ENCODE measurements at places on chromosomes 1 and 21. TPM values are rescaled to one million over a fixed set of nuclear protein-coding genes. Genes with fewer than 3 reads are reported as not detected.

Gene PKN2
- 41.9 TPM for total RNA-seq

Gene OR2L2
- 0.35 TPM for total RNA-seq

GRCh38 chr1:95233319-95233736 lies 682 bp upstream of the RWDD3 start:
- DNase-seq = no peak

Gene LGR6
- total RNA-seq = 0.32 TPM

GRCh38 chr1:35188578-35189392 lies 4.2 kb downstream of the SFPQ start:
- no peak for DNase-seq

Gene TSSK3
- 0.76 TPM for total RNA-seq

DNA sequence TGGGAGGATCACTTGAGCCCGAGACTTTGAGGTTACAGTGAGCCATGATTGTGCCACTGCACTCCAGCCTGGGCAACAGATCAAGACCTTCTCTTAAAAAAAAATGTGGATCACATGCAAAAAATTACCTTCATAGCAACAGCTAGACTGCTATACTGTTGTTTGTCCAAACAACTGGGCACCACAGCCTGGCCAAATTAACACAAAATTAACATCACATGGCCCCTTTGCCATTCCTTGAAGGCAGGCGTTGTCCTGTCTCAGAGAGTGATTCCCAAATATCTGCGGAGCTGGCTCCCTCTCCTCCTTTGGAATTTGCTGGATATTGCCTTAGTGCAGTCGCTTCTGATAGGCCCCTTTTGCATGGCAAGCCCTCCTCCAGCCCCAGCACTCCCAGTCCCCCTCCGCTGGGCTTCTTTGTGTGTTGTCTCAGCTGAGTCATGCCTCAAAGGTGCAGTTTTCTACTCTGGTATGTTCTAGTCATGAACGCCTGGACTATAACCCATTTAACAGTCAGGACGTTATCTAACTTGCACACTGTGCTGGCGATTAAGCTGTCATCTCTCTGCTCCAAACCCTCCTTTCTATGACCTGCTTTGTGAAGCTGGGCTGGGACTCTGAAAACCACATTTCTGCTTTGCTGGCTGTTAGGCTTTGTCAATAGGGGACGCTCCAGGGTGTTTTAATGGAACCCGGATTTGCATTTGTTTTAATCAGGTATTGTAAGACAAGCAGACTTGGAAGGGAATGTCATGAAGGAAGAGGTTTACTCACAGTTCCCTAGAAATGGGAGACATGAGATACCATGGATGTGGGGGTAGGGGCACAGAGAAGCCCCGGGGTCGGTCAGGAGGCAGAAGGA lies 20.1 kb upstream of the HPCAL4 start:
- DNase-seq = no peak

- no peak for DNase-seq
Measured at GRCh38 chr21:37001441-37001840, 5.1 kb upstream of the RIPPLY3 start.

GRCh38 chr1:175774921-175775320 lies 31.5 kb upstream of the TNR start:
- no peak for DNase-seq

GRCh38 chr1:204507317-204508105 lies 8.7 kb upstream of the MDM4 start:
- DNase-seq = no peak

Gene TSPAN2
- 5.0 TPM for total RNA-seq

- DNase-seq = no peak
Measured at GRCh38 chr1:108728327-108728923, 15.7 kb downstream of the FNDC7 start.

Gene TMOD4
- total RNA-seq = 3.3 TPM

Gene LCE1A
- not detected for total RNA-seq

Gene NCDN
- total RNA-seq = 28.7 TPM

- DNase-seq = no peak
Measured at GRCh38 chr1:168783458-168784210, 54.6 kb upstream of the DPT start.

GRCh38 chr1:94105957-94106529 lies 14.9 kb downstream of the ABCA4 start:
- DNase-seq = no peak

DNA sequence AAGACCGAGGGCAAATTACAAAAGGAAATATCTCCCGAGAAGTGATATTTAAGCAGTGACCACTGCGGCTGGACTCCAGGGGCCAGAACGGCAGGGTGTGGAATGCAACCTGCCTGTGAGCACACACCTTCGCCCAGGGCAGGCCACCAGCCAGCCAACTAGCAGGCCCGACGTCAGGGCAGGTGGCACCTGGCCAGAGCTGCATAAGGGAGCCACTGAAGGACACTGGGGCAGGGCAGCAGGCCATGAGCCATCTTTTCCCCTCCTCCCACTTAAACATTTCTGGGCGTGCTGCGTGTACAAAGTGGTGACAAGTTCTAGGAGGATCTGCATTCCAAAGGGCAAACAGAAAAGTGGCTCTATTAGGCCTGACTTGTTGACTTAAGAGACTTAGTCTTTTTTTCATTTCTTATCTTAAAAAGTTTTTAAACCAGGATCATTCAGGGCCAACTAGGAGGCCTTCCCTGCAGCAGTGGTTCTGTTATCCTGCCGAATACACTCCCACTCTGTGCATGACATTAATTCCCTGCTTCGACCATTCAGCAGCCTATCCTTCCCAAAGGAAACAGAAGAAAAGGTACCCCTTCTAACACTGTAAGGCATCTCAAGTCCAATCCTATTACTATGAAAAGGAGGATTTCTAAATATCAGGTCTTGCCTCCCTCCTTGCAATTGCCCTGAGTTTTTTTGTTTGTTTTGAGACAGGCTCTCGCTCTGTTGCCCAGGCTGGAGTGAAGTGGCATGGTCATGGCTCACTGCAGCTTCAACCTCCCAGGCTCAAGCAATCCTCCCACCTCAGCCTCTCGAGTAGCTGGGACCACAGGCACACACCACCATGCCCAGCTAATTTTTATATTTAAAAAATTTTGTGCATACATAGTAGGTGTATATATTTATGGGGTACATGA lies 96.3 kb downstream of the BCAR3 start:
- no peak for DNase-seq

GRCh38 chr1:147611586-147611985 lies 58.7 kb downstream of the ACP6 start:
- no peak for DNase-seq

Gene TENT5C
- 324 TPM for total RNA-seq

Gene KPRP
- total RNA-seq = not detected

Gene COPA
- 150 TPM for total RNA-seq

GRCh38 chr1:212062832-212063438 lies 27.4 kb downstream of the DTL start:
- peak; percentile 37 for DNase-seq

Gene SELP
- total RNA-seq = 12.1 TPM

- no peak for DNase-seq
Measured at GRCh38 chr1:17553975-17554700, 14.6 kb downstream of the ARHGEF10L start.

Gene KCND3
- 0.07 TPM for total RNA-seq

Gene A3GALT2
- total RNA-seq = not detected

DNA sequence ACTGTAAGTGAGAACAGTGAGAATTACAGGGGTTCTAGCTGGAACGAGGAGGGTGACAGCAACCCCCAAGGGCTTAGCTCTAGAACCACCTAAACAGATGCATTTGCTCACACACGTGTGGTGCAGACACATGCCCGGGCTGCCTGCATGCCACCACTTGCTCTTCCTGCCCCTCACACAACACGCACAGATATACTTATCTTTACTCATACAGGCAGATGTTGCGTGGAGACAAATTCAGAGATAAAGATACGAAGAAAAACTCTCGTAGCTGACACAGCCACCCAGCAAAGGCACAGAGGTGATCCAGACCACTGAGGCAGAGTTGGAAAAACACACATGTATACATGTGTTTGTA lies 13.5 kb downstream of the VANGL1 start:
- DNase-seq = no peak

- no peak for DNase-seq
Measured at GRCh38 chr1:1891349-1892078, 627 bp upstream of the GNB1 start.

Gene SPRR1A
- total RNA-seq = not detected

GRCh38 chr1:206110161-206110560 lies 7.0 kb downstream of the AVPR1B start:
- DNase-seq = no peak

- no peak for DNase-seq
Measured at GRCh38 chr21:14949603-14950002, 115.2 kb downstream of the NRIP1 start.

DNA sequence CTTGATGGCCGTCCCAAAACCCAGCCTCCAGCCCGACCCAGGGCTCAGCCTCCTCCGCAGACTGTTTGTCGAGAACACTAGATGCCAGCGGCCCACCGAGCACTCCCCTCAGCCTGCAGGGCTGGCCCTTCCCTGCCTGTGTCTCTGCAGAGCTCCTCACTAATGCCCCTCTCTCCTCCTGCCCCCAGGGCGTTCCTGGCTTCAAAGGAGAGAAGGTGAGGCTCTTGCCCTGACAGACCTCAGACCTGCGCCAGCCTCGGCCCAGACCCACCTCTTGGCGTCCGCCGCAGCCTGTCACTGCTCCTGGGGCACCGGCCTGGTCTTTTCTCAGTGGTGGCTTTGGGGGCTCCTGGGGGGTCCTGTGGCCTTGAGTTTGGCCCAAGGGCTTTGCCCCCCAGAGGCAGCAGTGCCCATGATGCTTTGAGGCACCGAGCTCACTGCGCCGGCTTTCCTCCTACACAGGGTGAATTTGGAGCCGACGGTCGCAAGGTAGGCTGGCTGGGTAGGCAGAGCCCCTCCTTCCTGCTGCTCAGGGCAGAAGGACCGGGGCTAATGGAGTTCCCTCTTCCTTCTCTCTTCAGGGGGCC lies 18.4 kb downstream of the COL6A2 start:
- DNase-seq = no peak

DNA sequence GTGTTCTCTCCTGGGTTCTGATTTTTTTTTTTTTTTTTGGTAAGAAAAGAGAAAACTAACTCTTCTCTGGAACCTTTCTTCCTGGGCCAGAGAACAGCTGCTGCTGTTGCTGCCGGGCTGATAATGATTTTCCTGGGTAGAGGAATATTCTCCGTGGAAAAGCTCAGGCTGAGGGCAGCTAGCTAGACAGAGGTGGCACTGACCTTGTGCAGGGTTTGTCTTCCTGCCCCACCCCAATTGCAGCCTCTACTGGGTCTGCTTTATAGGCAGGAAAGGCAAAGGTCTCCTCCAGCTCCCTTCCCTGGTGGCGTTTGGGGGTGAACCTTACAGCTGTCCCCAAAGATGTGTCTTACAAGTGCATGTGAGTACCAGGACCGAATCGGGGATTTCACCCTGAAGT lies 79.3 kb downstream of the SPSB1 start:
- no peak for DNase-seq

- DNase-seq = no peak
Measured at GRCh38 chr1:37393173-37394120, 80.9 kb upstream of the ZC3H12A start.

Gene UBASH3A
- total RNA-seq = 56.0 TPM

GRCh38 chr1:245825128-245825901 lies 670.5 kb downstream of the KIF26B start:
- no peak for DNase-seq

GRCh38 chr1:243345205-243345604 lies 89.4 kb downstream of the SDCCAG8 start:
- DNase-seq = no peak

GRCh38 chr1:6358144-6358624 lies 35.4 kb downstream of the ACOT7 start:
- no peak for DNase-seq

Gene OR6N1
- not detected for total RNA-seq

Gene GUCA2B
- total RNA-seq = not detected

- DNase-seq = no peak
Measured at GRCh38 chr1:21706151-21706835, 37.1 kb upstream of the RAP1GAP start.

- DNase-seq = no peak
Measured at GRCh38 chr1:206947255-206947654, 989 bp upstream of the PIGR start.

Gene LIN28A
- not detected for total RNA-seq

Gene ATXN7L2
- 13.2 TPM for total RNA-seq

- DNase-seq = peak; percentile 28
Measured at GRCh38 chr1:31934706-31935629, 3.2 kb downstream of the PTP4A2 start.

GRCh38 chr1:163720294-163720693 lies 398.5 kb downstream of the NUF2 start:
- DNase-seq = no peak

DNA sequence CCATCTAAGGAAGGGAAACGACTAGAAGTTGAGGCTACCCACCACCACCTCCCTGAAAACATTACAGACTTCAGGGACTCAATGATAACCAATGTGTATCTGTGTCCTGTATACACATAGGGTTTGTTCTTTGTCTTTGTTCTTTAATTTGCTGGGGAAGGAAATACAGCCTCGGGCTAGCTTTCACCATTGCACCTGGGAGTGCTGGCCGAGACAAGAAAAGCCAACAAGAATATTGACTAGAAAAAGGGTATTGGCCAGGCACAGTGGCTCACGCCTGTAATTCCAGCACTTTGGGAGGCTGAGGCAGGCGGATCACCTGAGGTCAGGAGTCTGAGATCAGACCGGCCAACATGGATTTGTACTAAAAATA lies 50.4 kb downstream of the MDM4 start:
- no peak for DNase-seq

- no peak for DNase-seq
Measured at GRCh38 chr1:167088746-167089417, 1.3 kb downstream of the GPA33 start.

DNA sequence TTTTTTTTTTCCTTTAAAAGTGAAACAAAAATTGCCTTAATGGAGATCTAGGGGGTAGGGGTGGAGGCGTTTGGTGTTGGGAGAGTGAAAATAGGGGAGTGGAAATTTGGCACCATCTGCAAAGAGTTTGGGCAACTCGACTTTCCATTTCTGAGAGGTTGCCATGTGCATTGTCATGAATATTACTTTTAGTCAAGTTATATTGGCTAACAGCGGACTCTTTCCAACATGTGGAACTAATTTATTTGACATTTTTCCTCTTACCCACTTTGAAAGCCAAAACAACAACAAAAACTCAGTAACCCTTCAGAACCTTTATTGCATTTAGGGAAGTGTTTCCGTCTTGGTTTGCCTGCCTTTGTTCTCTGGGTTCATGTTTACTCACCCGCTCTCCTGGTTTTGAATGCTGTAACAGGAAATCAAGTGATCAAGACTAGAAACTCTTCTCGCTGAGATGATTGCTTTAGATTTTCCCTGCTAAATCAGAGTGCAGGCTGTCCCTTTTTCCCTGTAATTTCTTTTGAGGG lies 70.4 kb downstream of the CACHD1 start:
- DNase-seq = no peak

- no peak for DNase-seq
Measured at GRCh38 chr1:182299728-182300616, 91.6 kb downstream of the GLUL start.

- DNase-seq = no peak
Measured at GRCh38 chr1:59015708-59016107, 231.9 kb upstream of the JUN start.

Gene ELOVL1
- 37.1 TPM for total RNA-seq

Gene LCE1F
- total RNA-seq = not detected

Data from CD4-positive, CD25-positive, alpha-beta regulatory T cell (primary cell).